ENCODE measurements at places on chromosomes 4 and X.
A peak's percentile ranks its signal among the peaks of the same experiment; 100 is the strongest.

DNA sequence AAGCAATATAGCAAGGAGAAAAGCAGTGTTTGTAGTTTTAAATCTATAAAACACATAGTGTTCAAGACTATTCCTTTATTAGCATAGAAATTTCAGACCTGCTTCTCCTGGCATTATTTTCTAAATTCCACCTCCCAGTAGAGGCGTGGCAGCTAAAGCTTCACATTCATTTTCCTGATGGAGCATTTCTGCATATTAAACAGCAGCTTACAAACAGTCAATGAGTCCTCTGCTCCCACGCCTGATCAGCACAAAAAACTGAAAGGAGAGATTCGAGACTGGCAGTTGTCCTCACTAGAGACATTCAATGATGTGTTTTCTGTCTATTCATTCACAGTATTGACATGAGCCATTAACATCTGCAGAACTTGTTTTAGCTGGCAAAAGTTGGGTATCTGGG is 61.4 kb downstream of the SHISA3 start:
- DNase-seq = no peak

GRCh38 chrX:38279188-38279587 is 48.1 kb downstream of the RPGR start:
- DNase-seq = no peak

DNA sequence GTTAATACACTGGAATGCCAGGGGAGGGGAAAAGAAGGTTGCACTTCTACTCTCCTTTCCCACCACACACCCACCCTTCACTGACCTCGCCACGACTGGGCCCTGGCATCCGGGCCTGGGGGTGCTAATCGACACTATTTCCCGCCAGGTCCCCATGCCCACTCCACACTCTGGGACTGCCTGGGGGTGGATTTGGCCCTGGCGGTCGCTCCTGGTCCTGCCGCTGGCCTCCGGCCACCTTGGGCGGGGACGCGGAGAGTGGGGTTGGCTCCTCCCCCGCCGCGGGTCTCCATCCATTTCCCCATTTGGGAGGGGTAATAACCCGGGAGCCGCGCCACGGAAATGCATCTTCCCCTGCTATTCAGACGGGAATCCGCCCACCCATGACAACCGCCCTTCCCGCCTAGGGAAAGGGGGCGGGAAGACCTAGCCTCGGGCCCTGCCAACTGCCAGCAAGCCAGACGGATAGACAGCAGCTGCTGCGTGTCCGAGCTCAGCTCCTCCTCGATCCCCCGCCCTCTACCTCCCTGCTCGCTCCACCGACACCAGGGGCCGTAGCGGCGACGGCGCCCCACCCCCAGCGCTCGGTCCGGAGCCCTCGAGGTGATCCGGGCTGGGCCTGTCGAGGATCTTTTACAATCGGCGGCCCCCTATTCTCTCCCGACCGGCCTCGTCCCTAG is 78.1 kb downstream of the RLIM start:
- peak; percentile 14 for DNase-seq

DNA sequence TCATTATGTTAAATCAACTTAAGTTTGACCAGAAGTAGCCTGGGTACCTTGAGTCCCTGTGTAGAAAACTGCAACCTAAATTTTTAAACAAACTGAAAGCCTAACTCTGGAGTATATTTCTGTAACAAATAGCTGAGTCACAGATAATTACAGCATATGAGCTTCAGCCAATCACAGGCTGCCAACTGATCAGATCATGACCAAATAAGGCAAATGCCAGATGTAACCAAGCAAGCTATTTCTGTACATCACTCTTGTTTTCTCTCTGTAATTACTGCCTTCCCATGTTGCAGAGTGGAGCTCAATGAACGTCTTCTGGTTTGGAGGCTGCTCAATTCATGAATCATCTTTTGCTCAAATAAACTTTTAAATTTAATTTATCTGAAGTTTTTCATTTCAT is 980.9 kb upstream of the DIAPH2 start:
- no peak for DNase-seq

DNA sequence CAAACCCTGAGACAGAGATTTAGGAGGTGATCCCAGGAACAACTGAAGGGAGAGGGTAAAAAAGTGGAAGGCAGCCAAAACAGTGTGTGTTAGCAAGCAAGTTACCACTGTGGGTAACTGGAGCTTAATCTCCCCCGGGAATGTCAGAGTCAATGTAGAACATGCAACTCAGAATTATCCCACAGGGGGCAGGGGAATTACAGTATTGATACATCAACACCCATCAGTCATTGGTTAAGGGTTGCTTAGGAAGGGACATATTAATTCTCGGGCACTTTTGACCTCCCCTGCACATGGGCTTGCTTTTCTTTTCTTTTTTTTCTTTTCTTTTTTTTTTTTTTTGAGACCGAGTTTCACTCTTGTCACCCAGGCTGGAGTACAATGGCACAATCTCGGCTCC is 29.3 kb downstream of the CXorf58 start:
- DNase-seq = no peak

DNA sequence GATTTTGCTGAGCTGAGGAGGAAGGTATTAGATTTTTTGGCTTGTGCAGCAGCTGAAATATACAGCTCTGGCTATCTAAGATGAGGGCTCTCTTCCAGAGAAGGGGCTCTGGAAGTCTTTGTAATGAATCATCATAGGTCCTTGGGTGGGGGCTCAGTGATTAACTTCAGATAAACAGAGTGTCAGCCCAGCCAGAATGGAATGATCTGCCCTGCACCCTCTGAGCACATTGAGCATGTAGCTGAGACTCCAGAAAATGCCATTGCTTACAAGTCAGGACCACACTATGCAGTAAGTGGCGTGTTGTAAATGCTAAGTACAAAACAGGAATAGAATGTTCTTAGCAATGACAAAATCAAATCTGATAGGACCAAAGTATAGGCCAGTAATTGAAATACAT is 836.0 kb downstream of the PDHA2 start:
- DNase-seq = no peak

GRCh38 chrX:139581068-139581467 is 50.5 kb downstream of the F9 start:
- DNase-seq = no peak

- no peak for DNase-seq
Measured at GRCh38 chrX:137568741-137569469, 3.0 kb downstream of the ZIC3 start.

DNA sequence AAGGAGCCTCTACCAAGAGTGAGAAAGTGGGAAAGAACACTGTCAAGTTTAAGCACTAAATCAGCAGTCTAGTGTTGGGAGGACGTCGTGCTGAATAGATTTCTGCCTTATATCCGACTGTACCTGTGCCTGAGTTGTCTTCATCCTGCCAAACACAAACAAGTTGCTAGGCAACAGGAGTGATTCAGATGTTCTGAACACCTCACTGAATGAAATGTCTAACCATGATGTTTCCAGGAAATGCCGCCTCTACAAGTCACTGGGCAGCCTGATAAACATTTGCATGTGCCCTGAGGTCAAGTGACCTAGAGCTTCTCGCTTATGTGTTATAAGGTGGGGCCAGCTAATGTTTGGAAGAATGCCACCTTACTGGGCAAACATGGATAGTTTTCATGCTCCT is 37.9 kb downstream of the SGMS2 start:
- DNase-seq = no peak

DNA sequence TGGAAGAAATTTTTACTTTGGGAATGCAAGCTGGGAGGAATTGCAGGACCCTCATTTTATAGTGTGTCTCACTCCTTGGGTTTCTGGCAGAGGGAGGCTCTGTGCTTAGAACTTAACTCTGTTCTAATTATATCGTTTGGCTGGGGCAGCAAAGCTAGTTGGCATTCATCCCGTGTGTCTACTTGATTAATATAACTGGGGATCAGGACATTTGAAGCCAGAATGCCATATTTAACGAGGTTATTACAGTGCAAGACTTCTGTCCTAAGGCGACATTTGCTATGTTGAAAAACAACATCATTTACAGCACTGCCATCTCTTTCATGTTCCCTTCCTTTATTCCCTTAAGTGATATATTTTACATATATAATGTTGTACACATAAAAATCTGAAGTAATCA is 179.1 kb upstream of the TBC1D9 start:
- DNase-seq = no peak

DNA sequence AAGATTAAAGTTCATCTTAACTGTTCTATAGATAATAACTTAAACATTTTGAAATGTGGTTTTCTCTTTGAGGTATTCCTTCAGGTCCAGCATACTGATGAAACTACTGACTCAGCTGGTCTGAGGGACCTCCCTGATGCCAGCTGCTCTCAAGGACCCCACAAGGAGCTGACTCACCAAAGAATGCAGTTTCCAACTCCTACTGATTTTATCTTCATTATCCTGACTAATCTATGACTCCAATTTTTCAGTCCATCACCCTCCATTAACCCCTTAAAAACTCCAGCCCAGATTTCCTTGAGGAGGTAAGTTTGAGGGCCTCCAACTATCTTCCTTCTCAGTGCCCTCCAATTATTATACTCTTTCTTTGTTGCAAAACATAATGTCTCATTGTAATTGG is 1.4 kb upstream of the UGT2B4 start:
- no peak for DNase-seq

Measured in stimulated activated CD4-positive, alpha-beta T cell treated with anti-CD3 and anti-CD28 coated beads, Interleukin-4, amount 100 ng/mL, for 1 hour (primary cell).